ENCODE measurements at places on chromosomes 4 and X. TPM values are rescaled to one million over a fixed set of nuclear protein-coding genes. Genes with fewer than 3 reads are reported as not detected.

DNA sequence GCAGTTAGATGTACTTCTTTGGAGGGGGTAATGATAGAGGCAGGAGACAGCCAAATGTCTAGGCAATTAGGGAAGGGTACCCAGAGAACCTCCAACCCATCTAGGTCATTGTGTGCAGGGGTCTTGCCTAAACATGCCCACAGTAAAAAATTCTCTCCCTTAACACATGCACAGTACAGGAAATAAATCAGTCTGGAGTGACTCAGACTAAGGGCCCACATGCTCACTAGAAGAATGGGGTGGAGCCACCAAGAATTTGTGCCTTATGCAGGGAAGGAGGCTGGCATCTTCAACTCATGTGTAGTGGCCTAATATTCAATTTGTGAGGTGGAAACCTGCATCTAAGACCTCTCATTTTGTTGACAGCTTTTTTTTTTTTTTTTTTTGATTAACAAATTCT is 945.3 kb upstream of the GRIA3 start:
- no peaks in the 10 kb centered on the region for H3K4me1 ChIP-seq
- H3K36me3 ChIP-seq, result no peaks in the 10 kb centered on the region
- H3K4me3 ChIP-seq, result no peak overlapping the region
- H3K27ac ChIP-seq, result no peak overlapping the region
- no peaks in the 10 kb centered on the region for H3K27me3 ChIP-seq

DNA sequence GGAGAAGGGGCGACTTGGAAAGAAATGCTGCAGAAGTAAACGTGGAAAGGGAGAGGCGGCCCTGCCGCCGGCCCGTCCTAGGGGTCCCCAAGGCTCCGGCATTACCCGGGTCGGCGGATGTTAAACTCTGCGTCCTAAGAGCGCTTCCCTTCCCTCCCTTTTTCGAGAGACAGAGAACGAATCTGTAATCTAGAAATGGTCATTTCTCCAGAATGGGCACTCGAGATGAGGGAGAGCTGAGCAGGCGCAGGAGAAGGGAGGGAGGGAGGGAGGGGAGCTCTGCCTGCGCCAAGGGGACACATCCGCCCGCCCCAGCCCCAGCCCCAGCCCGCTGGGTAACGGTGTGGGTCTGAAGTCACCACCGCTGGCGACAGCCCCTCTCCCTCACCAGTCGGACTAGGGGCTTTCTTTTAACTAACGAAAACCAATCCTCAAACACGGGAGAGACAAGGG is 1.7 kb downstream of the HCFC1 start:
- no peaks in the 10 kb centered on the region for H3K27me3 ChIP-seq
- H3K36me3 ChIP-seq, result no peaks in the 10 kb centered on the region
- H3K4me3 ChIP-seq, result peak overlapping the region; percentile 52
- peak overlapping the region; percentile 99 for H3K27ac ChIP-seq

- H3K4me3 ChIP-seq, result no peak overlapping the region
- DNase-seq, result no peak
- no peaks in the 10 kb centered on the region for H3K4me1 ChIP-seq
- H3K27ac ChIP-seq, result no peak overlapping the region
- no peaks in the 10 kb centered on the region for H3K36me3 ChIP-seq
Measured at GRCh38 chr4:23412701-23413100, 477.1 kb downstream of the PPARGC1A start.

DNA sequence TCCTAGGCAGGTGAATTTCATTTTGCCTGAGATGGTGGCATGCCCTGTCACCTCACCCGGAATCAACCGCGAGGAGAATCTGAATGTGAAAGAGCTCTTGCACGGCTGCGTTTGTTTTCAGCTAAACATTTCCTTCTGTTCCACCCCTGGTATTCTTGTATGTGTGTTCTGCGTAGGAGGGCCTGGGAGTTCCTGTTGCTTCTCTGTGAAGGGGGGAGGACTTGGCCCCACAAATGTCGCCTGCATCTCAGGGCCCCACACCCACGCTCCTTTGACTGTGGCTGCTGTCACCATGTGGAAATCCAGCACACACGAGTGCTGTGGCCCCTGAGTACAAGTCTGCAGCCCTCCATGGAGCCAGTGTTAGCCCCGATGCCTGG is 45.8 kb upstream of the CLCN4 start:
- no peaks in the 10 kb centered on the region for H3K4me1 ChIP-seq
- H3K4me3 ChIP-seq, result no peak overlapping the region
- H3K27me3 ChIP-seq, result no peaks in the 10 kb centered on the region
- H3K27ac ChIP-seq, result no peak overlapping the region
- H3K36me3 ChIP-seq, result no peaks in the 10 kb centered on the region

DNA sequence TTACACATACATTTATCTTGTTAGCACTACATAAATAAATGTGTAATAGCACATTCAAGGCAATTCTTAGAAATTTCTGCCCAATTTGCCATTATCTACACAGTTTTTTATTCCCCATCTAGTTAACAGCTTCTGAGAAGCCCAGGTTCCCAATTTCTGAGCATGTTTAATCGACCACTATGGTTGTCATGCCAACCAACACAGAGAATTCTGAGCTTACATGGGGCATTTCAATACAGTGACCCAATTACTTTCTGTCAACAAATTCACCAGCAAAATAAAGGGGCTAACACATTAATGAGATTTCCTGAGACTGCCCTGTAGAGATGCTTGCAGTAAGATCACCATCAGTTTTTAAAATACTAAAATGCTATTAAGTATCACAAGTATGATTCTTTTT is 22.0 kb downstream of the GPM6A start:
- no peaks in the 10 kb centered on the region for H3K27me3 ChIP-seq
- no peaks in the 10 kb centered on the region for H3K36me3 ChIP-seq
- H3K4me3 ChIP-seq, result no peak overlapping the region
- no peak overlapping the region for H3K27ac ChIP-seq
- H3K4me1 ChIP-seq, result no peaks in the 10 kb centered on the region

- H3K4me1 ChIP-seq, result no peaks in the 10 kb centered on the region
- no peaks in the 10 kb centered on the region for H3K36me3 ChIP-seq
- H3K4me3 ChIP-seq, result no peak overlapping the region
- no peak for DNase-seq
- H3K27me3 ChIP-seq, result no peaks in the 10 kb centered on the region
Measured at GRCh38 chr4:146500216-146500615, 21.5 kb downstream of the SLC10A7 start.

DNA sequence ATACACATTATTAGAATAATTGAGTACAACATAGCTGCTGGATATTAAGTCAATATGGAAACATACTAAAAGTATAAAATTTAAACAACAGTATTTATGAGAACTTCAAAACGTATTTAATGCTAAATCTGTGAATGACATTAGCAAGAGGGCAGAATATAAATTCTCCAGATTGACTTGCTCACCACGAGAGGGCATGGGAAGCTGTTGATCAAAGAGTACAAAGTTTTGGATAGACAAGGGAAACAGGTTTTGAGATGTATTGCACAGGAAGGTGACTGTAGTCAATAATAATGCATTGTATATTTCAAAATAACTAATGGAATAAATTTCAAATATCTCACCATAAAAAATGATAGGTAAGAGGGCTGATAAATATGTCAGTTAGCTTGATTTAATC is 768.2 kb downstream of the CENPC start:
- H3K27ac ChIP-seq, result no peak overlapping the region
- no peak overlapping the region for H3K4me3 ChIP-seq
- no peaks in the 10 kb centered on the region for H3K4me1 ChIP-seq
- no peaks in the 10 kb centered on the region for H3K27me3 ChIP-seq
- no peak for DNase-seq
- H3K36me3 ChIP-seq, result no peaks in the 10 kb centered on the region

GRCh38 chr4:8236106-8236919 is 33.2 kb upstream of the HTRA3 start:
- H3K4me1 ChIP-seq, result no peaks in the 10 kb centered on the region
- no peaks in the 10 kb centered on the region for H3K27me3 ChIP-seq
- H3K27ac ChIP-seq, result no peak overlapping the region

DNA sequence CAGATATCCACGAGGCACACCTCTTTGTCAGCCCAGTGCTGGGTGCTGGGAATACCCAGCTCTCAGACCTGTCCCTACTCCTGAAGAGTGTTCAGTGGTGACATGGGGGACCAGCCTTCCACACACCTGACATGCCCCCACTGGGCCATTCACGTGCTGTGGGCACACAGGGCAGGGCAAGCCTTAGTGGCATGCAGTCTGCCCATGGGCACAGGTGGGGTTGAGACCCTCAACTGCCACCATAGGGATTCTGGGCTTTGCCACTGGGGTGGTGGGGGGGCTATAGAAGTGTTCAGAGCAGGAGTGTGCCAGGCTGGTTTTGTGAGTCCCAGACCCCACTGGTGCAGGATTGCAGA is 16.7 kb upstream of the PSAPL1 start:
- H3K36me3 ChIP-seq, result no peaks in the 10 kb centered on the region
- no peak overlapping the region for H3K4me3 ChIP-seq
- no peak overlapping the region for H3K27ac ChIP-seq
- H3K4me1 ChIP-seq, result no peaks in the 10 kb centered on the region

DNA sequence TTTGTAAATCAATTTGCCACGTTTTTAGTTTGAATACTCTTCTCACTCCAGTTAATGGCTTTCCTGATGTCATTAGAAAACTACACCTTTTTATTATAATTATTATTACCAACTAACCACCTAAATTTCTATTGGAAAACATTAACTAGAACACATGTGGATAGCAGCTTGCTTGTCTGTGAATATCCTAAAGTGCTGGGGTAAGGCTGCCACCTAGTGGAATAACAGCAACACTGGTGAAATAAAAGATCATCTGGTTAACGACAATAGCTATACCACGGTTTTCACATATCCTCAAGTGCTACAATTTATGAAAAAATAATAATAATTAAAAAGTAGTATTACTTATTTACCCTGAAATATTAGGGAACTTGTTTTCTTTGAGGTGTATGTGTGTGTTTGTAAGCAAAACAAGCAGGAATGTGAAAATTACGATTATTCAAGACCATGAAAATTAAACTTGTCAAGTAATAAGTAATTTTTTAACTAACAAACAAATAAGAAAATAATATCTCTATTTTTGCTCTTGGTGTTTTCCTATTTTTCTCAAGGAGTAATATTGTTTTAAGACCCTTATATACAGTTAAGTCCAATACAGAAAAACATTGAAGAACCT is 130.1 kb upstream of the TECRL start:
- H3K36me3 ChIP-seq, result no peaks in the 10 kb centered on the region
- no peaks in the 10 kb centered on the region for H3K4me1 ChIP-seq
- no peak overlapping the region for H3K27ac ChIP-seq
- H3K4me3 ChIP-seq, result no peak overlapping the region

DNA sequence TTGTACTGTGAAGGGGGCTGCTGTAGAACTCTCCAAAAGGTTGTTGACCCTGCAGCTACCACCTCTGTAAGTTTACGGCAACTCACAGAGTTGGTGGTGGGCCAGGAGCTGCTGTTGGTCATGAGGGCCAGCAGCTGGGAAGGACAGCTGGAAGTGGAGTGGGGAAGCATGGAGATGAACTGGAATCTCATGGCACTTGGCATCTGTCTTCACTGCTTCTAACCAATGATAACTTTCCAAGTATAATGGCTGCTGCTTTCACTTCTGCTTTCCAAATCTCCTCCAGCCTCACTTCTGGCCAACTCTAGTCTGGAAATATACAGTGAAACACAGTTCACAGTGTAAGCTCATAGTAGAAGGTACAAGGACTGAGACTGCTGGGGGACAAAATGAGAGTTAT is 126.5 kb upstream of the INTU start:
- no peak overlapping the region for H3K4me3 ChIP-seq
- H3K27ac ChIP-seq, result no peak overlapping the region
- H3K36me3 ChIP-seq, result no peaks in the 10 kb centered on the region
- H3K4me1 ChIP-seq, result no peaks in the 10 kb centered on the region
- no peak for DNase-seq

DNA sequence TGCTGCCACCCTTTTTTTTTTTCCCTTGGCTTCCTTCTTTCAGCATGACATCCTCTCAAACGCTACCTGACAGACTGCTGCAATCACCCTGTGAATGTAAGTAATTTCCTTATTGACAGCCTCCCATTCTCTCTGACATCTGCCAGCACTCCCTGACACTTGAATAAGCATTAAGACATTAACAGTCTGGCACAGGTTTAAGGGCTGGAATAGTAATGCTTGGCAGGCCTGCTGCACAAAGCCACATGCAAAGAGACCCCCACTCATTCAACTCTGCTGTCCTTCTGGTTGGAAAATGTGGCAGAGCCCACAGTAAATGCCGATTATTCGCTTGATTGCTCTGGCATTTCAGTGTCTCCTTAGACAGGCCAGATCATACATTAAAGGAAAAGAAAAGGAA is 28.1 kb upstream of the RASGEF1B start:
- no peaks in the 10 kb centered on the region for H3K4me1 ChIP-seq
- no peaks in the 10 kb centered on the region for H3K27me3 ChIP-seq
- no peak overlapping the region for H3K27ac ChIP-seq
- DNase-seq, result no peak
- H3K4me3 ChIP-seq, result no peak overlapping the region

DNA sequence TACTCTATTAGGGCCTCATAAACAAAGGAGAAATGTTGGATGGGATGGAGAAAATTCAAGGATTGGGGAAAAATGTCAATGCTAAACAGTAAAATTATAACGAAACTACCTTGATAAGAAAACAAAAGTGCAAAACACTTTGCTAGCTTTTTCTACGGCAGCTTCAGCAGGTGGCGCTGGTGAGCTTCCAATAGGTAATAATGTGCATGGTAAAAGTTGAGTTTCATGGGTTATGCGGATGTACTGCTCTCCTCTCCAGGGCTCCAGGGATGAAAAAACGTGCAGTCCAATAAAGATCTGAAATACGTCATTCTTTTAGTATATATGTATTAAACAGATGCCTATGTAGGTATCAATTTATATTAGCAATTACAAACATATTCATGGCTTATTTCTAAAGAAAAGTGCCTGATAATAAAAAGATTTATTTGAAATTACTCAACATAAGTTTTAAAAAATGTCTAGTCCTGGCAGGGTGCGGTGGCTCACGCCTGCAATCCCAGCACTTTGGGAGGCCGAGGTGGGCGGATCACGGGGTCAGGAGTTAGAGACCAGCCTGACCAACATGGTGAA is 239.6 kb downstream of the GRXCR1 start:
- H3K27ac ChIP-seq, result no peak overlapping the region
- H3K27me3 ChIP-seq, result no peaks in the 10 kb centered on the region
- no peaks in the 10 kb centered on the region for H3K36me3 ChIP-seq
- H3K4me3 ChIP-seq, result no peak overlapping the region

- H3K4me1 ChIP-seq, result no peaks in the 10 kb centered on the region
- H3K27ac ChIP-seq, result no peak overlapping the region
- no peak for DNase-seq
- H3K27me3 ChIP-seq, result no peaks in the 10 kb centered on the region
Measured at GRCh38 chrX:155113097-155113496, 41.8 kb downstream of the BRCC3 start.

GRCh38 chr4:139833151-139833910 is 167.7 kb downstream of the MGST2 start:
- no peaks in the 10 kb centered on the region for H3K27me3 ChIP-seq
- no peaks in the 10 kb centered on the region for H3K36me3 ChIP-seq
- H3K4me3 ChIP-seq, result no peak overlapping the region
- H3K4me1 ChIP-seq, result no peaks in the 10 kb centered on the region
- H3K27ac ChIP-seq, result no peak overlapping the region

Gene RNF212
- total RNA-seq, result 0.77 TPM

Gene ZNF630
- 3.8 TPM for total RNA-seq

Gene H2BW2
- not detected for total RNA-seq

Gene DCX
- 2.0 TPM for total RNA-seq

Gene CPLX1
- total RNA-seq, result 3.1 TPM

Gene RUFY3
- 111 TPM for total RNA-seq

Gene MUC7
- not detected for total RNA-seq

Gene SMIM14
- total RNA-seq, result 24.1 TPM

Gene MAGEA11
- not detected for total RNA-seq
